ENCODE measurements at places on chromosomes 16 and 17.
A peak's percentile ranks its signal among the peaks of the same experiment; 100 is the strongest.

GRCh38 chr17:9729034-9729650, 62.2 kb downstream of the DHRS7C start:
- peak; percentile 22 for DNase-seq

- DNase-seq, result no peak
Observed at GRCh38 chr17:5522476-5522875, 36.1 kb downstream of the MIS12 start.

- DNase-seq, result no peak
Observed at GRCh38 chr17:50634915-50635731, 442 bp downstream of the ABCC3 start.

DNA sequence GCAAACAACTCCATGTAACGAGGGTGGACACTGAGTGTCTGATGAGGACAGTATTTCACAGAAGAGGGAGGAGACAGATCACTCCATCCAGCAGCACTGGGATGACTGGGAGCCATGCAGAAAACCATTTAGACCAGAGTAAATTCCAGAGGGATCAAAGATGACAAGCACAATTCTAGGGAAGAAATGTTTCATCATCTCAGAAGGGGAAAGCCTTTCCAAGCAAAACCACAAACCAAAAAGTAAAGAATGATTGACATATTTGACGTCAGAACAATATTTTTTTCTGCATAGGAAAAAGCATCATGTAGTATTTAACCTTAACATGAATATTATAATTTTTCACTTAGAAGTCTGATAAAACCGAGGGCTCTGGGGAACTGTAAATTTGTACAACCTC, 4.8 kb downstream of the DNASE1 start:
- DNase-seq, result no peak

DNA sequence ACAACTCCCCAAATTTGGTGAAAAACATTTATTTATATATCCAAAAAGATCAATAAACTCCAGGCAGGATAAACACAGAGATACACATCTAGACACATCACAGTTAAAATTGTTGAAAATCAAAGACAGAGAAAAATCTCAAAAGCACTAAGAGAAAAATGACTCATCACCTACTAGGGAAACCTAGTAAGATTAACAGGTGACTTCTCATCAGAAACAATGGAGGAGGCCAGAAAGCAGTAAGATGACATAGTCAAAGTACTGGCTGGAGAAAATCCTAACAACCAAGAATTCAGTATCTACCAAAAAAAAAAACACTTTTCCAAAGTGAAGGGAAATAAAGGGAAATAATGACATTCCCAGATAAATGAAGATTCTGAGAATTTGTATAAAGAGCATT, 33.8 kb downstream of the ULK2 start:
- no peak for DNase-seq

GRCh38 chr17:81173762-81174155, 7.7 kb upstream of the AATK start:
- no peak for DNase-seq

GRCh38 chr17:21293831-21294210, 9.3 kb downstream of the MAP2K3 start:
- no peak for DNase-seq

DNA sequence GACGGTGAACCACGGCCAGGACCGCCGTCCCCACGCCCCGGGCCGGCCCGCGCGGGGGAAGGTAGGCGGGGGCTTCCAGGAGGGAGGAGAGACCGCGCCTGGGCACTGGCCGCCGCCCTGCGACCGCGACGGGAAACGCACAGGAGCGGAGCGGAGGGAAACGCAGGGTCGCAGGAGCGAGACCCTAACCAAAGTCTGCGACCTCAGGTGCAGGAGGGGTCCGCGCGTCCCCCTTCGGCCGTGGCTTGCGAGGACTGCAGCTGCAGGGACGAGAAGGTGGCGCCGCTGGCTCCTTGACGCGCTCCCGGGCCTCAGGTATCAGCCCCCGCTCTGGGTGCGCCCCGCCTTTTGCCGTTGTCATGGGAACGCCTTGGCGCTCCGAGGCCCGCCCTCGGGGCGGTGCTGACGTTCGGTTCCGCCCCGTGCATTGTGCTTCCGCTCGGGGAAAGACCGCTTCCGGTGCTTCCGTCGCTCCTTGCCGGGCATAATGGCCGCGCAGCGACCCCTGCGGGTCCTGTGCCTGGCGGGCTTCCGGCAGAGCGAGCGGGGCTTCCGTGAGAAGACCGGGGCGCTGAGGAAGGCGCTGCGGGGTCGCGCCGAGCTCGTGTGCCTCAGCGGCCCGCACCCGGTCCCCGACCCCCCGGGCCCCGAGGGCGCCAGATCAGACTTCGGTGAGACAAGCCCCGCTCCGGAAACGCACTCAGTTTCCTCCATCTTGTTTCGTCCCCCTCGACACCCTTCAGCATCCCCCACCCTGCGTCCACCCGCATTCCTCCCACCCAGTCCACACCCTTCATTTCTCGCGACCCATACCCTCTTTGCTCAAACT, at the start of gene OVCA2:
Gene OVCA2 (plus strand): TSS at position 462 of the 829 bp plus-strand sequence. CDS start 26 bp downstream, at position 488.
- DNase-seq, result peak; percentile 96

DNA sequence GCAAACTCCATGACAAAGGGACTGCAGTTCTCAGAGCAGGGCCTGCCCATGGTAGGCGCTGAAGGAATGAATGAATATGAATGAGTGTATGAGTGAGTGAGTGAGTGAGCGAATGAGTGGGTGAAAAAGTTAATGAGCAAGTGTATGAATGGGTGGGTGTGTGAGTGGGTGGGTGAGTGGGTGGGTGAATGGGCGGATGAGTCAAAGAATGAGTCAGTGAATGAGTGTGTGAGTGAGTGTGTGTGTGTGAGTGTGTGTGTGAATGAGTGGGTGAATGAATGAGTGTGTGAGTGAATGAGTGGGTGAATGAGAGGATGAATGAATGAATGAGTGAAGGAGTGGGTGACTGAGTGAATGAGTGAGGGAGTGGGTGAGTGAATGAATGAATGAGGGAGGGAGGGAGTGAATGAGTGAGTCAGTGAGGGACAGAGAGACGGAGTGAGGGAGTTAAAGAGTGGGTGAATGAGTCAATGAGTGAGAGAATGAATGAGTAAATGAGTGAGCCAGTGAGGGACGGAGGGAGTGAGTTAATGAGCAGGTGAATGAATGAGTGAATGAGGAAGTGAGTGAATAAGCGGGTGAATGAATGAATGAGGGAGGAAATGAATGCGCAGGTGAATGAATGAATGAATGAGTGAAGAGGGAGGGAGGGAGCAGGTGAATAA, 11.1 kb upstream of the CHMP6 start:
- DNase-seq, result no peak

- no peak for DNase-seq
Observed at GRCh38 chr16:26969589-26970231, 97.0 kb upstream of the C16orf82 start.

DNA sequence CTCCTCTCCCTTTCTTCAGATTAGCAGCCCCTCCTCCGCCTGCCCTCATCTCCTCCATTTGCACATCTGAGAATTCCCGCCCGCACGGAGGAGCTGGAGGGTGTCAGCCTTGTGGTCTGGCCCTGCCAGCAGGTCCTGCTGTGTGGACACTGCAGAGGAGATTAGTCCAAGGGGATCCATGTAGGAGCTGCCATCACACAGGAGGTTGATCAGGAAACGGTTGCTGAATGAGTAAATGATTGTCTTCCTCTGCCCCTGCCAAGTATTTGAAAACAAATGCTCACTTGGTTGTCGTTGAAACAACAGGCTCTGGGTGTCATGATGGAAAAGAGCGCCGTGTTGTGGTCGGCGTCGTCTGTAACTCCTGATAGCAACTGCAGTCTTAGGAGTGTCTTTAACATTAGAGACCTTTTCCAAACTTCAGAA, 63.8 kb upstream of the CHMP6 start:
- no peak for DNase-seq

DNA sequence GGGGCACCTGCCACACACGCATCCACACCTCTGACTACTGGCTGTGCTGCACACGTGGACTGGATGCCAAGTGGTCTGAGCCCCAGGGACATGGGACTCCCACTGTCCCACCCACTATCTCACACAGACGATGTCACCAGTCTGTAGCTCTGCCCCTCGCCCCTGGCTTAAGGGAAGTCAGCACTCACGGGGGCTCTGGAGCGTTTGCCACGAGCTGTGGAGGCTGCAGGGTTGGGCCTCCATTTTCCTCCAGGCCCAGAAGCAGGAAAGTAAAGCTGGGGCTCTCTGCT, 22.1 kb downstream of the FOXF1 start:
- DNase-seq, result no peak

- no peak for DNase-seq
Observed at GRCh38 chr17:38967290-38967738, at the start of gene FBXO47. FBXO47 (minus strand) TSS chr17:38967403; CDS start chr17:38963025, 4,378 bp downstream.

GRCh38 chr17:58728798-58729197, 26.9 kb upstream of the PPM1E start:
- DNase-seq, result no peak

- no peak for DNase-seq
Observed at GRCh38 chr16:31699601-31700000, 171.9 kb downstream of the AHSP start.

DNA sequence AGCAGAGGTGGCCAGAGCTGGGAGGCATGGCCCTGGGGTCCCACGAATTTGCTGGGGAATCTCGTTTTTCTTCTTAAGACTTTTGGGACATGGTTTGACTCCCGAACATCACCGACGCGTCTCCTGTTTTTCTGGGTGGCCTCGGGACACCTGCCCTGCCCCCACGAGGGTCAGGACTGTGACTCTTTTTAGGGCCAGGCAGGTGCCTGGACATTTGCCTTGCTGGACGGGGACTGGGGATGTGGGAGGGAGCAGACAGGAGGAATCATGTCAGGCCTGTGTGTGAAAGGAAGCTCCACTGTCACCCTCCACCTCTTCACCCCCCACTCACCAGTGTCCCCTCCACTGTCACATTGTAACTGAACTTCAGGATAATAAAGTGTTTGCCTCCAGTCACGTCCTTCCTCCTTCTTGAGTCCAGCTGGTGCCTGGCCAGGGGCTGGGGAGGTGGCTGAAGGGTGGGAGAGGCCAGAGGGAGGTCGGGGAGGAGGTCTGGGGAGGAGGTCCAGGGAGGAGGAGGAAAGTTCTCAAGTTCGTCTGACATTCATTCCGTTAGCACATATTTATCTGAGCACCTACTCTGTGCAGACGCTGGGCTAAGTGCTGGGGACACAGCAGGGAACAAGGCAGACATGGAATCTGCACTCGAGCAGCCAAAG, 2.3 kb downstream of the CSF3 start:
- DNase-seq, result no peak

DNA sequence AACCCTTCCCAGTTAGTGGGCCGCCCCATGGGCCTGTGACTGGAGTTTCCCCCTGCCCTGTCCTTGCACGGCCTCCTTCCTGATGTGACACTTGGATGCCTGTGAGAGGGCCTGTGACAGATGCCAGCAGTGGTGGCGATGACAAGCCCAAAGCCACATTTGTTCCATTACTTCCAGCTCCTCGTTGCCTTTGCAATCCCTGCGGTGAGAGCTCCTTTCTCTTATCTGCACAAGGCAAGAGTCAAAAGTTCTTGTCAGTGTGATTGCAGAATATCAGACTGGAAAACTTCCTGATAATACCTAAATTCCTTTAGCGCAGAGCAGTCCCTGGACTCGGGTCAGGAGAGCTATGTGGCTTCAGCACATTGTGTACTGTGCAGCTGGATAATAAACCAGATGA, 54.4 kb upstream of the ARHGAP44 start:
- no peak for DNase-seq

DNA sequence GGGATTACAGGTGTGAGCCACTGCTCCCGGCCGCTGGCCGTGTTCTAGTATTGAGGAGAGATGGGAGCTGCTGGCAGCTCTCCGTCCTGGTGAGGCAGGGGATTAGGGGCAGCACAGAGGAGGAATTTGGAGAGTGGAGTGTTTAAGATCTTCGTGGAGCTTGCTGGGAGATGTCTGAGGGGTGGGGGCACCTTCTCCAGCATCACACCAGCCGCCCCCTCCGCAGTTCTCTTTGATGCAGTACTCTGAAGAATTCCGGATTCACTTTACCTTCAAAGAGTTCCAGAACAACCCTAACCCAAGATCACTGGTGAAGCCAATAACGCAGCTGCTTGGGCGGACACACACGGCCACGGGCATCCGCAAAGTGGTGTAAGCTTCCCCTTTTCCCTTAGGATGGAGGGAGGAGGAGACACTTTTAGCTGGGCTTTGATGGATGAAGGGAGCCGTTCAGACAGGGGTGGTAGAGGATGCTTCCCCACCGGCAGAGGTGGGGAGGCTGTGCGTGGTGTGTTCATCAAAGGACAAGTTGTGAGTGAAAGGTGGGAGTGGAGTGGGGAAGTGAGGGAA, 11.9 kb downstream of the ITGAM start:
- DNase-seq, result no peak

GRCh38 chr16:58001781-58002415, 691 bp downstream of the USB1 start:
- no peak for DNase-seq

- no peak for DNase-seq
Observed at GRCh38 chr17:77399319-77399957, 258.7 kb downstream of the SEC14L1 start.

- DNase-seq, result no peak
Observed at GRCh38 chr16:84943620-84944019, 67.7 kb downstream of the ZDHHC7 start.

- no peak for DNase-seq
Observed at GRCh38 chr17:31251105-31251969, 45.7 kb downstream of the OMG start.

DNA sequence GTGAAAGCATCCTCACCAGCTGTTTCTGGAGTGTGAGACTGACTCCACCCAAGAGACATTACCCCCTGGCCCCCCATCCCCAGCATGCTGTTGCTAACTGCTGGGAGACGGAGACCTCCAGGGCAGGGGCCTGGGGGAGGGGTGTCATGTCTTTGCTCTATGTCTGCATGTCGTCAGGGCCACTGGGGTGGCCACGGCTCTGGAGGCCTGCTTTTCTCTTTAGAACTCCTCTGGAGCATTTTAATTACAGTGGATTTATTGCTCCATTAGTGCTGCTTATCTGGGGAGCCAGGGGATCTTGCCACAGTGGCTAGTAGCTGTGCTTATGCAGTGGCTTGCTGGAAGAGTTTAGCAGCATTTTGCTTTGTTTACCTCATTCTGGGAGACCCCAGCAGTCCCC, 32.3 kb downstream of the CLEC16A start:
- DNase-seq, result no peak

GRCh38 chr16:71359431-71359830, 908 bp downstream of the CALB2 start:
- DNase-seq, result no peak

DNA sequence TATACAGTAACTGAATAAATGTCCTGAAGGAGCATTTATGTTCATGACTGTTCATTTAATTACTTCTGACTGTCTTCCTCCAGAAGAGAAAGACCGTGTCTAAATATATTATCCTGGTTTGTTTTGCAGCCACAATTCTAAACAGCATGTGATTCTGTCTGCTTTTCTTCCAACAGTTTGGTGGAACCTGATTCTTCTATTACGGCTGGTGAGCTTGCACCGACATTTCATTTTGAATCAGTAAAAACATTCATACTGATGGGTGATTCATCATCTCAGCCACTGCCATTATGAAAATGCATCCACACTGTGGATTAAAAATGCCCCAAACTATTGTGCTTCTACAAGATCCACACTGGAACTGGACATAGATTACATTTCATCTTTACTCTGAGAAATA, 16.9 kb downstream of the KNOP1 start:
- DNase-seq, result no peak

- DNase-seq, result no peak
Observed at GRCh38 chr16:12582696-12583095, 221.0 kb downstream of the CPPED1 start.

GRCh38 chr16:85460252-85461021, 152.7 kb upstream of the GSE1 start:
- no peak for DNase-seq
